ENCODE measurements at places on chromosomes 11 and 22.

DNA sequence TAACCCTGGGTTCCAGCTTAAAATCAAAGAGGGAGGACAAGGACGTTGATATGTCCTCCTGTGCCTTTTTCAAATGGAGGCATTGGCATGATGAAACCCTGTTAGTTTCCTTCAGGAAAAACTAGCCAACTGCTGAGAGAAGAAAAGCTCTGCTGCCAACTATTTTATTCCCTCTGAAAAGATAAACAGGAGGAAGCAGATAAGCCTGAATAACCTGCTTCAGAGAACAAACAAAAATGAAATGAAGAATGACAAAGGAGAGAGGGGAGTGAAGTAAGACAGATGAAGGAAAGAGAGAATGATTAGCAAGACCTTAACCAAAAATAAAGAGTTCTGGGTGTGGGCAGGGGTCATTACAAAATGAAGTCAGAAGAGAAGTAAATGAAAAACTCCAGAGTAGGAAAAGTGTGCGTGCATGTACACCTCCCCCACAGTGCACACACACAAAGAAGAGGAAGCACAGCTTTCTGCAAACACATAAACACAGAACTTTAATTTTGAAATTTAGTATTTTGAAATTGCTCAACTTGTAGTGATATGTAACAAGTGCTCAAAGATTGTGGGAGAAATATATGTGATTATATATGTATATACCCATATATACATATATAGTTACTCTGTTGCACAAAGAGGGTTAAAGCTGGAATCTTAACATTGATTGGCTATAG is 332.2 kb downstream of the LUZP2 start:
- DNase-seq = no peak

DNA sequence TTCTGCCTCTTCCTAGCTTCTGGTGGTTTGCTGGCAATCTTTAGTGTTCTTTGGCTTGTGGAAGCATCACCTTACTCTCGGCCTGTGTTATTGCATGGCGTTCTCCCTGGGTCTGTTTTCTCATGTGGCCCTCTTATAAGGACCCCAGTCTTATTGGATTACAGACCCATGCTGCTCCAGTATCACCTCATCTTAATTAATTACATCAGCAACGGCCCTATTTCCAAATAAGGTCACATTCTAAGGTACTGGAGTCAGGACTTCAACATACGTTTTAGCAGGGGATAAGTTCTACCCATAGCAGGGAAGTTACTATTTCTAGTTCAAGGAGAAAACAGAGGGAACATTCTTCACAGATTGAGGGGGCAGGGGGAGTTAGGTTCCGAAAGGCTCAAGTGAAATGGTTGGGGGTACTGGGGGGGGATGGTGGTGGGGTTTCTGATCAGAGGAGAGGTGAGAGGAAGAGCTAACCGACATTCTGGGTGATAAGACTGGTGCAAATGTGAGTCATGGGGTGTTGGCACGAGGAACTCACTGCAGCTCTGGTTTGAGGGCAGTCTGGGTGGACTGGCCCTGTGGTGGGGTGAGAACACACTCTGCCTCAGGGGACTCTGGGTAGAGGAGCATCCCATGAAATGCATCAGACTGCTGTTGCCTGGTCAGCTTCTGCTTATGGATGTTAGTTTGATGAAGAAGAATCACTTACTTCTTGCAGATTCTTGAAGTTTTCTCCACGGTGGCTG is 51.5 kb upstream of the ZBED5 start:
- DNase-seq = no peak

- DNase-seq = peak; percentile 61
These were observed 11.9 kb downstream of the B3GNT6 start for GRCh38 chr11:77046060-77046501.

DNA sequence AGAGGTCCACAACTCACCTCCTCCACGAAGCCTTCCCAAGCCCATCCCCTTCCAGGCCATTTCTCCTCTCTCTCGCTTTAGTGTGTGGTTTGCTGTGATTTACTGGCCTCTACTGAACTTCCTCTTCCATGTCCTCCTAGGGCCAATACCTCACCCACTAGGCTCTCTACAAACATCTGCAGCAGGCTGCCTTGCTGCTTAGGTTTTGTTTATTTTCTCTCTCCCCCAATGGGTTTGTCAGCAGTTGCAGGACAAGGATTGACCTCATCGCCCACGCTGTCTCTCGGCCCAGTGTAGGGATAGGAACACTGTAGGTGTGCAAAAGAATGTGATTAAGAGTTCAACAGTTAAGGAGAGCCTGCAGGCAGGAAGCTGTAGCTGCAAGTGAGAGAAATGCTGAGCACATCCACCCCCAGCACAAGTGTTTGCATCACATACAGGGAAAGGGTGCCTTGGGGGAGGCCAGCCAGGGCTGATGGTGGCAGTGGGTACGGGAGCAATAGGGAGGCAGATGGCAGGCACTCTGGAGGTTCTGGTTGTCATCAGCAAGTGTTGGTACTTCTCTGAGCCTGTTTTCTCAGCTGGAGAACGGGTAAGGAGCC is 1.4 kb downstream of the PC start:
- peak; percentile 9 for DNase-seq

DNA sequence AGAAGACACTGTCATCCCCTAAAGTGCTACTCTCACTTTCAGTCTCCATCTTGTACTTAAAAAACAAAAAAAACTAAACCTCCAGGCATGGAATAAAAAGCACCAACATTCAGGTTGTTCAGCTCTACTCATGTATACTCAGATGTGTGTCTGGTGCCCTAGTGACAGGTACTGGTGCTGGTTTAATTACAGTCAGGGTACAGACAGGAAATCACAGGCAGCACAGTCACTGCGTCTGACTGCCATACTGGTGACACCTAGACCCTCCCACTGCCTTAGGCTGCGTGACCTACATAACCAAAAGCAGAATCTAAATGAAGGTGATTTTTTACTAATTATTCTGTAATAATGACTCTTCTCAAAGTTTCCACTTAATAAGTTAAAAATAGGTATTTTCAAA is at the start of gene ARHGAP32:
TSS of gene ARHGAP32 (minus strand) at position 176 of the 400 bp plus-strand sequence. CDS start at position 49, 127 bp downstream.
- DNase-seq = no peak

GRCh38 chr22:46974077-46974476 is 211.6 kb downstream of the TBC1D22A start:
- DNase-seq = no peak

DNA sequence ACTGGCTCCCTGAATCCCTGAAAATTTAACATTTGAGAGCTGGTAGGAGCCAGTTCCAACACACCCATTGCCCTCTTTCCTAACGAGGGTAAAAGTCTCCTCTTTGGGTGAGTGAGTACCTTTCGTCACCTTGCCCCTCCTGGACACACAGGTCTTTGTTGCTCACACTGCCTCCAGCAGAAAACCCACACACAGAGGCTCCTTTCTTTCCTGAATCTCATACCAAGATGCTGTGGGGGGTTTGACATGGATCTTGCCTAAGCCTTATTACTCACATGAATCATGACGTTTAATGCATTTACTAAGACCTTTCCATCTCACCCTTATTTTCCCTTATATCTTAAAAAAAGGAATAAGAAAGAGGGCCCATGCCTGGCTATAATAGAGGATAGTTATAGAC is 53.0 kb downstream of the PARVA start:
- no peak for DNase-seq

GRCh38 chr11:11406652-11407051 is 53.6 kb upstream of the CSNK2A3 start:
- no peak for DNase-seq

DNA sequence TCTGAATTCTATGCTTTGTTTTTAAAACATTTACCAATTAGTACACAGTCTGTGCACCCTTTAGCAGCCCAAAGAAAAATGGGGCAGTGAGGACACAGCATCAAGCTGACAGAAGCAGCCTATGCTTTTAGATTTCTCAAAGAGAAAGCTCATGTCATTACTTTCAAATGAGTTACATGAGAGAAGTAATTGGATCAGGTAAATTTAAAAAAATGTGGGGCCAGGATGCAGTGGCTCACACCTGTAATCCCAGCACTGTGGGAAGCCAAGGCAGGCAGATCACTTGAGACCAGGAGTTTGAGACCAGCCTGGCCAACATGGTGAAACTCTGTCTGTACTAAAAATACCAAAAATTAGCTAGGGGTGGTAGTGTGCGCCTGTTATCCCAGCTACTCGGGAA is 57.7 kb downstream of the APOL5 start:
- DNase-seq = no peak
